ENCODE measurements at places on chromosomes 3 and 15.

GRCh38 chr3:126446301-126446700, 29.4 kb downstream of the ZXDC start:
- DNase-seq: no peak

DNA sequence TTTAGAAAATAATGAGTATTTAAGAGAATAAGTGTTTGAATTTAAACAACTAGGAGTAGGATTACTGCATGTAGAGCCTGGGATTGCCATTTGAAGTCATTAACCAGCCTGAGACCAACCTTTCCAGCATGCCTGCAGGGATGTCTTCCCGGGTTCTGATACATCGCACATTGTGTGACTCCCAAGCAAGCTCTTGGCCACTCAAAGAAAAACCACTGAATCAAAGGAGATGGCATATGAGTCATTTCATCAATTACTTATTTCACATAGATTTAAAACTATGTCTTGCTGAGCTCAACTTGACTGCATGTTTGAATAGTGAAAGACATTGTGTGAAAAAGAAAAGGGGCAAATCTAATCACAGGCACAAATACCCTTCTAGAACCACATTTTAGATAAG, 15.0 kb upstream of the THBS1 start:
- DNase-seq: no peak

DNA sequence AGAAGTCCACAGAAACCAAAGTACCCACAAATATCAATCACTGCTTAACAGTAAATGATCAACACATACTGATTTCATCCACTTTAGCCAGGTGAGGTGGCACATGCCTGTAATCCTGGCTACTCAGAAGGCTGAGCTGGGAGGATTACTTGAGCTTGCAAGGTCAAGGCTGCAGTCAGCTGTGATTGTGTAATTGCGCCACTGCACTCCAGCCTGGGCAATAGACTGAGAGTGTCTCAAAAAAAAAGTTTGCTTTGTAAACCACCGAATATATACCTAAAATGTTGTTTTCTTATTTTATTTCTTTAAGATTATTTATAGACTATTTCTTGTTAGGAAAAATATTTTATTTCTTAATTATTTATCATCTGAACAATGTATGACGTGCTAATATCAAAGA, 8.7 kb upstream of the ATP13A4 start:
- DNase-seq: no peak

GRCh38 chr3:172513488-172513887, 9.7 kb downstream of the TNFSF10 start:
- no peak for DNase-seq

DNA sequence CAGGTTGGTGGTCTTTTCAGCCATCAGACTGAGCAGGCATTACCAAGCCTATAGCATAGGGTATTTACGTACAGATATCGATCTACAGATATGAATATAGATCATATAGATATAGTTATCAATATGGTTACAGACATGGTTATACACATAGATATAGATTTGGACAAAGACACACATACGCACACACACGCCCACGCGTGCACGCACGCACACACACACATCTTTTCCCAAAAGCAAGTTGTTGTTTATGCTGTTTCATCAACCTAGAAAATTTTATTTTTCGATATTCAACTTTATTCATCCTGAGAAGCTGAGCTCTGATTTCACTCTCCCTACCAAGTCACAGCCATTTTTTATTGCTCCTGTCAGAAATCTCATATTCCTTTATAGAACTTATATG, 309.1 kb downstream of the NLGN1 start:
- no peak for DNase-seq
